HuH-7.5 (cell line): ENCODE measurements at places on chromosomes 6 and 20.

DNA sequence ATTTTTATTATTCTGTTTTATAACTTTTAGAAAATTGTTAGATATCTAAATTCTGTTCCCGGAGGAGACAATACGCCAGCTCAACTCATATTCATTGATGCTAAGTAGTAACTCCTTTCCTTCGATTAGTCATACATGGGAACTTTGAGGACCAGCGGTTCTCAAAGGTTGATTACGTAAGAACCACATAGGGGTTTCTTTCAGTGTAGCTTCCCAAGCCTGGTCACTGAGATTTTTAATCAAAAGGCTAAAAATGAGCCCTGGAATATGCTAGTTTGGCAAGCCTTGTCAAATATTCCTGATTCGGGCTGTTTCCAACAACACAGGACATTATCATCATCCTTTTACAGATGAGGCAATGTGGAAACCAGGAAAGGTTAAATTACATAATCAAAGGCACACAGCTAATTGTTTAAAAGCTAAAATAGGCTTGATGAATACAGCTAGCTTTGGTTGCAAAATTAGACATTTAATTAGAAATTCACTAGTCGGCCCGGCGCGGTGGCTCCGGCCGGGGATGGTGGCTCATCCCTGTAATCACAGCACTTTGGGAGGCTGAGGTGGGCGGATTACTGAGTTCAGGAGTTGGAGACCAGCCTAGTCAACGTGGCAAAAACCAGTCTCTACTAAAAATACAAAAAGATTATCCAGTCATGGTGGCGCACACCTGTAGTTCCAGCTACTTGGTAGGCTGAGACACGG lies 14.6 kb upstream of the MEI4 start:
- no peak for DNase-seq

GRCh38 chr6:32252331-32253009 lies 28.6 kb upstream of the NOTCH4 start:
- no peak for DNase-seq

- no peak for DNase-seq
Observed at GRCh38 chr6:8335381-8335780, 100.0 kb downstream of the SLC35B3 start.

DNA sequence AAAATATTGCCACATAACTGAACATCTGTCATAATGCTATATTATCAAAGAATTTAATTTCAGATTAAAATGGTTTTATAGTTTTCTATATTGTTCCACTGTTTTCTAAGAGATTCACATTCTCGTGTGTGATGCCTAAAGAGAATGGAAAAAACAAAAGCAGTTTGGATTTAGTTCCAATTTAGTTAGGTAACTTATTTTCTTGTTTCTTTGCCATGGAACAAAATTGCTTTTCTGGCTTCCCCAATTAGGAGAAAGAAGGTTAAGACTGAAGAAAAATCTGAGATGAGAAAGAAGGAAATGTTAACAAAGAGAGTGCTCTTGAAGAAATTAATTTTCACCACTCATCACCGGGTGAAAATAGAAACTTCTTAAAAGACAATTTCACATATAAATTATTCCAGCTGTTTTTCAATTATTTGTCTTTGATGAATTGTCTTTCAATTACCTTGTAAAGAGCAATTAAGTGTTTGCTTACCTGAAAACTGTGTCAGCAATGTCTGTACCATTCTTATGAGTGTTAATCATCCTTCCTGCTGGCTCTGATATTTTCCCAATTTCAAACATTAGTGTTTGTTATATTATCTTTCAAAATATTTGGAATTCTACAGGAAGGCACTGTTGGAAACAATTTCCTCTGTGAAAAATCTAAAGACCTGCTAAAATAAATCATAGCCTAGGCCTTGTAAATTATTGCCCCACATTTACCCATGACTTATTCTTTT lies 19.5 kb downstream of the PHACTR2 start:
- DNase-seq: no peak

GRCh38 chr6:37059344-37060194 lies 54.1 kb downstream of the FGD2 start:
- peak; percentile 60 for DNase-seq

- no peak for DNase-seq
Observed at GRCh38 chr6:52016915-52017748, 70.3 kb downstream of the PKHD1 start.
